ENCODE measurements at places on chromosomes 5 and 9. TPM values are rescaled to one million over a fixed set of nuclear protein-coding genes. Genes with fewer than 3 reads are reported as not detected.

Gene CEMIP2
- 30.8 TPM for total RNA-seq

Gene GHR
- 0.42 TPM for total RNA-seq

Gene PCDHA3
- total RNA-seq = not detected

Gene SPATA31E1
- not detected for total RNA-seq

Gene NUTM2F
- total RNA-seq = not detected

Gene IL4
- not detected for total RNA-seq

Gene CCDC192
- total RNA-seq = not detected

Gene SUSD3
- not detected for total RNA-seq
